ENCODE measurements at places on chromosomes 6 and 20.
A peak's percentile ranks its signal among the peaks of the same experiment; 100 is the strongest.

DNA sequence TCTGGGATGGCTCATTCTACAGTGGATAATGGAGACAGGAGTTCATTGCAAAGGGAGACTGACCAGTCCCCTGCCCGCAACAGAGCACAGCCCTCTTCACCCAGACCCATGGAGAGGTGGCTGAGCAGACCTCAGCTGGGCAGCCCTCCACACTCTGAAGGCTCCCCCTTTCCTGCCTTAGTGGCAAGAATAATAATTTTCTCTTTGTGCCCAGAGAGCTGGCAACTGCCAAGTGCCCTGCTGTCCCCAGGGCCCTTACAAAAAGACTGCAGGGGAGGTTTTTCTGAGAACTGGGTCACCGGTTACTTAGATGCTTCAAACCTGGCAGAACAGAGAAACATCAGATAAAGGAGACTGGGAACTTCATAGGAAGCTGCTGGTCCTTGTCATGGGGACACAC is 35.4 kb upstream of the ZNFX1 start:
- no peak for DNase-seq

- peak; percentile 72 for DNase-seq
Measured at GRCh38 chr6:116287689-116288282, 8.1 kb upstream of the TSPYL1 start.

GRCh38 chr20:38585404-38586180 is 4.6 kb downstream of the ADIG start:
- DNase-seq, result no peak

GRCh38 chr6:105872249-105872648 is 213.9 kb upstream of the PRDM1 start:
- no peak for DNase-seq

DNA sequence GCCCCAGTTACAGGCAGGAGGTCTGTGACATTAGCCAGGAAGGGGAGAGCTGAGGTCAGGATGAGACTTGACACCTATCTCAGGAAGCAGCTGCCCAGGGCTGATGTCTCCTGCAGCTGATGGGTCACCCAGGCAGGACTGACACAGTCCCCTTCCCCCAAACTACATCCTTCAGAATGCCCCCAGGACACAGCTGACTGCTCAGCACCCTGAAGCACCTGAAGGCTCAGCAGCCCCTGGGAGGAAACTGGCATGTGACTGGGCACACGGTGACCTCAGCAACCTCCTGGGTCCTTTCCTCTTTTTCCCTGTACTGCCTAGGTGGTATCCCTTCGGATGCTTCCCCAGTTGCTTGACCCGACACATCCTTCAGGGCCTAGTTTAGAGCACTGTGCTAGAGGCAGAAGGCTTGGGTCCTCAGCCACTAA is 1.9 kb downstream of the SDC4 start:
- no peak for DNase-seq

DNA sequence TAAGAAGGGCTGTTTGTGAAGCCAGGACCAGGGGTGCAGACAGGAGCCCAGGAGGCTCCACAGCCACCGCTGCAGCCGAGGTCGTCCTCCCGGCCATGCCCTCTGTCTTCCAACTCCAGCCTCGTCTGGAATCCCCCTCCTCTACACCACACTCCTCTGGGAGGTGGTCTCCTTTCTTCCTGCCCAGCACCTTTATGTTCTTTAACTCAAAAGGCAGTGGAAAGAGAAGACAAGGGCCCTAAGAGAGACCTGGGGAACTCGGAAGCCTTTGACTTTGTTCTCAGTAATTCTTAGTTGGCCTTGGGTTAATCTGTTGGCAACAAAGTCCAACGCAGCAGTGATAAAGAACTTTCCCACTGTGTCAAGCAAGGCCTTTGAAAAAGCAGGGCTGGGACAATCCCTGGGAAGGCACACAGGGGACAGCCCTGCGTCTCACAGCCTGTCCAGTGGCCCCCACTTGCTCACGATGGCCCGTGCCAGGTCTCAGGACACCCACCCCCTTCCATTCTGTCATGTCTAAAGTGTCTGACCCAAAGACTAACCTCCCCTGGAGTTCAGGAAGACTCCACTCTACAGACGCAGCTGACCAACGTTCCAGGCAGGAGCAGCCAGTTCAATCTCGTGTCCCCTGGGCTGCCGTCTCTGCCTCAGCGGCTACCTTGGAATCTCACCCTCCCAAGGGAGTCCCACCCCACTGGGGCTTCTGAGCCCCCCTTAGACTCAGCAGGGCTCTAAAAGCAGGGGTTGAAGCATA is 42.8 kb upstream of the FAM50B start:
- no peak for DNase-seq

- no peak for DNase-seq
Measured at GRCh38 chr20:38441916-38442315, 6.8 kb upstream of the SNHG17 start.

- DNase-seq, result no peak
Measured at GRCh38 chr20:37711001-37711400, 17.2 kb downstream of the CTNNBL1 start.

DNA sequence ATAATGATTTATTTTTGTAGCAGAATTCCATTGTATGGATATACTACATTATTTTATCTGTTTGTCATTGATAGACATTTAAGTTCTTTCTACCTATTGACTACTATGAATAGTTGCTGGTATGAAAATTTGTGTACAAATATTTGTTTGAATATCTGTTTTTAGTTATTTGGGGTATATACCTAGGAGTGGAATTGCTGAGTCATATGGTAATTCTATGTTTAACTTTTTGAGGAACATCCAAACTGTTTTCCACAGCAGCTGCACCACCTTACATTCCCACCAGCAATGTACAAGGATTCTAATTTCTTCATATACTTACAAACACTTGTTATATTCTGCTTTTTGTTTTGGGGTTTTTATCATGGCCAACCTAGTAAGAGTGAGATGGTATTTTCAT is 56.1 kb upstream of the SDHAF4 start:
- DNase-seq, result no peak

GRCh38 chr20:60249436-60249835 is 291.2 kb downstream of the CDH26 start:
- DNase-seq, result no peak

- DNase-seq, result no peak
Measured at GRCh38 chr6:32475392-32476206, 35.9 kb downstream of the HLA-DRA start.

GRCh38 chr6:122719176-122719575 is 60.3 kb upstream of the FABP7 start:
- no peak for DNase-seq

- no peak for DNase-seq
Measured at GRCh38 chr6:169861431-169862042, 110.1 kb downstream of the ERMARD start.

GRCh38 chr20:48740712-48741111 is 87.1 kb downstream of the PREX1 start:
- no peak for DNase-seq

- DNase-seq, result no peak
Measured at GRCh38 chr20:992801-993535, 9.1 kb downstream of the RSPO4 start.

DNA sequence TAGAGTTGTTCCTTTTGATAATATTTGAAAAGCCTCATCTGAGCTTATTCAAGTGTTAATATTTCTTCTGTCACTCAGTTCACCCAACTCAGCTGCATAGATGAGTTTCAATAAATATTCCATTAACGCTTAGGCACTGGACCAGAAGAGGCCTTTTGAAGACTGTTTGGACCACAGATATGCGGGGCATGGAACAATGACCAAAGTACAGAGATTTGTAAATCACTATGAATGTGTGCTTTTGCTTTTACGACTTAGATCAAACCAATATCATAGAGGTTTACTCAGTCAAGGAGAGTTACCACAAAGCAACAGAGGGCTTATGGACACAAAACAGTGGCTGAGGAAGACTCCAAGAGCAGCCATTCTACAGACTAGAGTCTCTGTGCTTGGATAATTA is 99.9 kb downstream of the RTN4IP1 start:
- DNase-seq, result no peak

- no peak for DNase-seq
Measured at GRCh38 chr6:68400396-68400795, 234.7 kb upstream of the ADGRB3 start.

GRCh38 chr6:55980627-55981211 is 105.3 kb upstream of the BMP5 start:
- peak; percentile 87 for DNase-seq

GRCh38 chr6:112478036-112478435 is 130.9 kb downstream of the RFPL4B start:
- peak; percentile 77 for DNase-seq

- peak; percentile 67 for DNase-seq
Measured at GRCh38 chr6:27684264-27685211, 211.6 kb upstream of the ZNF184 start.

DNA sequence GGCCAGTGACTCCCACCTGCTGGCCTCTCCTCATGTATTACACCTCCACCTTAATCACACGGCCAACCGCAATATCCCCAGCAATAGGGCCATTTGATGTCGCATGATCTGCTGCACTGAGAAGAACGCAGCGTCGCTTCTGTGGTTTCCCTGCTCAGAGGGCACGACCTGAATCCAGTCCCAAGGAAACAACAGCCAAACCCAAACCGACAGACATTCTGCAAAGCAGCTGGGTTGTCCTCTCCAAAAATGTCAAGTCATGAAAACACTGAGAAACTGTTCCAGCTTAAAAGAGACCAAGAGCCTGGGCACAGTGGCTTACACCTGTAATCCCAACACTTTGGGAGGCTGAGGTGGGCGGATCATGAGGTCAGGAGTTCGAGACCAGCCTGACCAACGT is 7.5 kb upstream of the BPI start:
- no peak for DNase-seq

DNA sequence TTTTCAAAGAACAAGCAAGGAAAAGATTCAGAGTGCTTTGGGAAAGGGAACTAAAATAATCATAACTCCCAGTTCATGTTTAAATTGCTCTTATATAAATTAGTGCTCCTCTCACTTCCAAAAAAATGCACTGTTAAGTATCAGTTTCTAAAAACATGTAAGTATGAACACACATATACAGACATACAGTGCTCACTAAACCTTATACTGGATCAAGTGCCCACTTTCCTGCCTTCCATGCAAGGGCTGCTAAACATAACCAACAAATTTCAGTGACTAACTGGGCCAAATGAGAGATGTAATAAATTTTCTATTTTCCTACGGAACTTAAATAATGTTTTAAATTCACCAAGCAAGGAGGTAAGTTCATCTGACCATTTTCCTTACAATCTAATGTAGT is 6.4 kb downstream of the TFAP2A start:
- DNase-seq, result no peak

- no peak for DNase-seq
Measured at GRCh38 chr6:75874224-75874623, 125.2 kb downstream of the MYO6 start.

DNA sequence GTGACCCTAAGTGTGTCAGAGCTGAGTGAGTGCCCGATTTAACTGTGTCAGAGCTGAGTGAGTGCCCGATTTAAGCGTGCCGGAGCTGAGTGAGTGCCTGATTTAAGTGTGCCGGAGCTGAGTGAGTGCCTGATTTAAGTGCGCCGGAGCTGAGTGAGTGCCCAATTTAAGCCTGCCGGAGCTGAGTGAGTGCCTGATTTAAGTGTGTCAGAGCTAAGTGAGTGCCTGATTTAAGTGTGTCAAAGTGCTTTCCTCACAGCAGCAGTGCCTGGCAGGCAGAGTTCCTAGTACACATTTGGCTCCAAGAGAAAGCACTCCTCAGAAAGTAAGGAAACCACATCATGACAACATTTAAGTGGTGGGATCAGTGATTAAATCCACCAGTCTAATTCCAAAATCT is 13.2 kb downstream of the SERAC1 start:
- DNase-seq, result no peak

GRCh38 chr6:132673376-132674094 is 14.6 kb upstream of the TAAR1 start:
- DNase-seq, result no peak

- peak; percentile 98 for DNase-seq
Measured at GRCh38 chr20:13800728-13801134, 15.9 kb downstream of the NDUFAF5 start.

Measured in tongue (tissue), 3 donors.